ENCODE measurements at places on chromosomes 2 and 18.

DNA sequence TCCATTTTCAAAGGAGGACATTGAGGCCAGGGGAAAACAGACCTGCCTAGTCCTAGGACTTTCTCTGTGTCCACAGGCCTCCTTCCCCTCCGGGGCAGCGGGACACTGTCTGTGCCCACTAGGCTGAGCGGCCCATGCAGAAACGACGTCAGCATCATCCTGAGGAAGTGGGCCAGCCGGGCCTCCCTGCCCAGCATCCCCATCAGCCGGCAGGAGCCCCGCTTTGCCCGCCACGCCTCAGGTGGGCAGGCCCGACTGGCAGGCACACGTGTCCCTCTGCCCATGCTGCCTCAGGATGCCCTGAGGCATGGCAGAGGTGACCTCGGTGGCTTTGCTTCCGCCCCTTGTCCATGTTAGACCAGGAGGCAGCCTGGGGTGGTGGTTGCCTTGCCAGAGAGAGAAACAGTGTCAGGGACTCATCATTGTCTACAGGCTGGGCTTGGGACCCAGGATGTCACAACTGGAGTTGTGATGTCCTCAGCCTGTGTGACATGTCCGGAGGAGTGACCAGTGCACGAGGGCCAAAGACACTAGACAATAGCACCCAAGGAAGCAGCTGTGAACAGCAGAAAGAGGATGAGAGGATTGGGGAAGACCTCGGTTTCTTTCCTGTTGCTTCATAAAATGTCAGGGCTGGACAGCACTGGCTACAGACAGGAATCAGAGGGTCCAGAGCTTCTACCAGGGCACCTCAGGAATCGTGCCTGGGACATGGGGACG lies 36.8 kb downstream of the TOGARAM2 start:
- DNase-seq = no peak

DNA sequence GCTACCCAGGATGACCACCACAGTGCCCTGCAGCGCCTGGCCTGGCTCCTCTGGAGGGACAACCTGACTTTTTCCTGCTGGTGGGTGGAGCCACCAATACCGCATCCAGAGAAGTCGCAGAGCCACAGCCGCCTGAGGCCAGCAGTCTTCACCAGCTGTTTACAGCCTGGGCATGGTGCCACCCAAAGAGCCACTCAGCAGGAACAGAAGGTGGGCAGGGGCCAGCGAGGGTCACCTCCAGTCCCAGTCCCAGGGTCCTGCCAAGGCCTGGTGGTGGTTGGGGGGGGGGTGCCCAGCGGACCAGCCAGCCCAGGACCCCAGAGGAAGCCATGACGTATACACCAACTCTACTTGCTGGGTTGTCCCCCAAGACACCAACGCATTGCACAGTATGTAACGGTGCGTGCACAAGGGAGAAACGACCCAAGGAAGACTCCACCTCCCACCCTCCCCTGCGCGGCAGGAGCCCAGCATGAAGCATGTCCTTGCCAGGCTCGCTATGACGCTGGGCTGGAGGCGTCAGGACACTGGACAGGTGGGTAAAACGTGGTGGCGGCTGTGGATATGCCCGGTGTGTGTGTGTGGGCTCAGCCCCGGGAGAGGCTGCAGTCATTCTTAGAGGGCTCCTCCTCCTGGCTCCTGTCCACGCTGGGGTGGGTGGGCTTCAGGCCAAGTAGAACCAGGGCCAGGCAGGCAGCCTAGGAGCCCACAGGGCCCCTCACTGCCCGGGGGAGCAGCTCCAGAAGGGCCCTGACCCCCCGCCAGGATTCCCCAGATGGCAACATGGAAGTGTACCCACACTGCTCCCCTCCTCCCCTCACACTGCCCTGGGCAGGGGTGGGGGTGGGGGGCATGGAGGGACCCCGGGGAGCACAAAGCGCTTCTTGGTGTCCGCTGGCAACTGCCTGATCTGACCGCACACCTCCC lies 49.3 kb downstream of the HS6ST1 start:
- no peak for DNase-seq

GRCh38 chr2:98514879-98515249 lies 70.2 kb downstream of the INPP4A start:
- no peak for DNase-seq

DNA sequence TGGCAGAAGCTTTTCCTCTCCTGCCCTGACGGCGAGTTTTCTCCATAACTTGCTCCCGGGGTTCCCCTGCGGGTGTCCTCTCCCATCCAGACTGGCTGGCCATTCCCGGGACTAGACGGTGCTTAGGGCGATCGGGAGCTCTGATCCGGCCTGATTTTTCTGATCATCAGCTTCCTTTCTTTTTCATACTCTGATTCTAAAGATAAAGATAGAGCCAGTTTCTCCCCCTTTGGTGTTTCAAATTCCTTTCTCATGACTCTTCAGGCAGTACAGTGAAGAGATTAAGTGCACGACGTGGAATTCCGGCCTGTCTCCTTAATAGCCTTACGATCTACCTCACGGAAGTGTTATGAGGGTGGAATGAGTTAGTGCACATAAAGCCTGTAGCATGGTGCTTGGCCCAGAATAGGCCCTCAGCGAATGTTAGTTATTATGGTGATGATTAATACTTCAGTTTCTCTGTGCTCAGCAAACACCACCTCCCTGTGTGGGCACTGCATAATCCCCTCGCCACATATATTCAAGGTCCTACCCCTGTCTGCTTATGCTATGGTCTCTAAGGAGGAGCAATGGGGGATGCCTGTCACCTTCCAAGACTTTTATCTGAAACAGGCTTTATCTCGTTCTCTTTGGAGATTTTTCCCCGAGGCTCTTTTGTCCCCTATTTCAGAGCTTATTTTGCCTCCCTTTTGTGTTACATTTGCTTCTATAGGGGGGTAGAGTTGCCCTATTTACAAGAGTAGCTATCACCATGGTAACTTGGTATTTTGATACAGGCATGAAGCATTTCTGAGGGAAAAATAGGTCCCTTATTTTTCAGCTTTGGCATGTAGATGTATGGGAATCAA lies 254.8 kb downstream of the CDH2 start:
- no peak for DNase-seq

GRCh38 chr2:163774862-163775261 lies 39.1 kb upstream of the FIGN start:
- DNase-seq = no peak

GRCh38 chr2:240798327-240798905 lies 21.6 kb downstream of the KIF1A start:
- no peak for DNase-seq
